Fibroblast of mammary gland (primary cell): ENCODE measurements at places on chromosomes 11 and 22.

- peak; percentile 80 for DNase-seq
Observed at GRCh38 chr11:72735495-72736027, 16.6 kb downstream of the ARAP1 start.

- no peak for DNase-seq
Observed at GRCh38 chr22:46408568-46409506, 73.3 kb downstream of the TRMU start.

DNA sequence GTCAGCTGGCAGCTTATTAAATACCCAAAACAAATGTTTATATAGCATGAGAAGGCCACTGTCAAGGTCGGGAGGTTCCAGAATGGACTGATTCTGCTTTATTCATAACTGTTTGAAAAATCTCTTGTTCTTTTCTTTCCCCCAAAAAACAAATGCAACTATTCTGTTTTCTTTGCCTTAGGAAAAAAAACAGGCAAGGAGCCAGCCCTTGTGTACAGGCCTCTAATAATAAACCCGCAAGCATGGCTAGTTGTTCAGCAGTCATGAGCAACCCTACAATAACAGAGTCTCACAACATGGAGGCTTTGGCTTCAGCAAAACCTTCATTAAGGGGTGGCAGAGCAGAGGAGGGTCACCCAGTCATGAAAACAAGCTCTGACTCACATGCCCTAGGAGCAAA lies 191.7 kb downstream of the KIRREL3 start:
- no peak for DNase-seq

GRCh38 chr11:71977743-71978418 lies 20.8 kb upstream of the IL18BP start:
- DNase-seq: peak; percentile 63

GRCh38 chr11:117061256-117061655 lies 37.0 kb downstream of the SIK3 start:
- no peak for DNase-seq

DNA sequence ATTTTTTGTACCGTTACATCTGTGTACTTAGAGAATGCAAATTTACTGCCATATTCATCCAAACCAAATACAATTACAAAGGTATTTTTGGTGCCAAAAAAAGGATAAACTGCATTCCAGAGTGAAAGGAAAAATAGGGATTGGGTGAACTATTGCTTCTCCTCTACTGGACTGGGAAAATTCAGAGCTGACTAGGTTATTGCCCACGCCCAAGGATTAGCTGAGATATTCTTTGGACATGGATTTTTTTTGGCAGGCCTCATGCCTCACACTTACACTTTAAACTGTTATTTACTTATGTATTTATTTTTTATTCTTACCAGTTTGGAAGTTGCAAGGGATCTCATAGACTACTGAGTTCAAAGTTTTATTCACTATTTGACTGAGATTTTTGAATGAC lies 76.3 kb upstream of the DDI1 start:
- DNase-seq: no peak

DNA sequence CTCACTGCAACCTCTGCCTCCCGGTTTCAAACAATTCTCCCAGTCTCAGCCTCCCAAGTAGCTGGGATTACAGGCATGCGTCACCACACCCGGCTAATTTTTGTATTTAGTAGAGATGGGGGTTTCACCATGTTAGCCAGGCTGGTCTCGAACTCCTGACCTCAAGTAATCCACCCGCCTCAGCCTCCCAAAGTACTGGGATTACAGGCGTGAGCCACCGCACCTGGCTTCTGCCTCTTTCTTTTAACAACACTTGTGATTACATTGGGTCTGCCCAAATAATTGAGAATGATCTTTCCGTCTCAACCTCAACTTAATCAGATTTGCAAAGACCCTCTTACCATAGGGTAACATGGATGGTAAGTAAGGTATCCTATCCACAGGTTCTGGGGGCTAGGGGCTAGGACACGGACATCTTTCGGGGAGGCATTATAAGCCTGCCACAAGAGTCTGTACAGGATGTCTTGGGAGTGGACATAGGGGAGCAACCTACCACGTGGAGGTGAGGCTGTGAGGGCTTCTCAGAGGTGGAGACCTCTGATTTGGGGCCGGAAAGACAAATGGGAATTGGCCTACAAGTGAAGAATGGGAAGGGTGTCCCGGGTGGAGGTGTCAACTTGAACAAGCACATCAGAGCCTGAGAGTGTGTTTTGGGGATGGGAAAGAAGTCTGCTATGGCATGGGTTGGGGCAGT lies 2.7 kb upstream of the CBX6 start:
- DNase-seq: no peak

DNA sequence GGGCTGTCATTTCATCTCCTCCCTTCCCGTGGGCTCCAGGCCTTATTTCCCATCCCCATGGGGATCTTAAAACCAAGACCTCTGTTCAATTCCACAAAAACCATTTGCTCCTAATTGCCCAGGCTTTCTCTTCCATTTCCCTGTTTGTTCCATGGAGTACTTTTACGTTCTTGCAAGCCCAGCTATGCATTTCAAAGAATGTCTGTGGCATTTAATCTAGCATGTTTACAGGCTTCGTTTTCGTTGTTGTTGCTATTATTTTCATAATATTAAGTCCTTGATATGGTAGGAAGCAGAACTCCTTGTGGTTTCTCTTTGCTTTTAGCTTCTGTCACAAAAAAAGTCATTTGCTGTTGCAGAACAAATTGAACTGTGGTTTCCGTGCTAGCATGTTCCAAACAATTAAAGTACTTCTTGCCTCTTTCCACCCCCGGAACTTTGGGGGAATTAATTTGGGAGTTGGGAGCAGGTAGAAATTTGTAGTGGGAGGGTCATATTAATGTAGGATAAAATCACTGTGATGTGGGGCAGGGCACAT lies 68.1 kb upstream of the SLC22A12 start:
- DNase-seq: no peak

DNA sequence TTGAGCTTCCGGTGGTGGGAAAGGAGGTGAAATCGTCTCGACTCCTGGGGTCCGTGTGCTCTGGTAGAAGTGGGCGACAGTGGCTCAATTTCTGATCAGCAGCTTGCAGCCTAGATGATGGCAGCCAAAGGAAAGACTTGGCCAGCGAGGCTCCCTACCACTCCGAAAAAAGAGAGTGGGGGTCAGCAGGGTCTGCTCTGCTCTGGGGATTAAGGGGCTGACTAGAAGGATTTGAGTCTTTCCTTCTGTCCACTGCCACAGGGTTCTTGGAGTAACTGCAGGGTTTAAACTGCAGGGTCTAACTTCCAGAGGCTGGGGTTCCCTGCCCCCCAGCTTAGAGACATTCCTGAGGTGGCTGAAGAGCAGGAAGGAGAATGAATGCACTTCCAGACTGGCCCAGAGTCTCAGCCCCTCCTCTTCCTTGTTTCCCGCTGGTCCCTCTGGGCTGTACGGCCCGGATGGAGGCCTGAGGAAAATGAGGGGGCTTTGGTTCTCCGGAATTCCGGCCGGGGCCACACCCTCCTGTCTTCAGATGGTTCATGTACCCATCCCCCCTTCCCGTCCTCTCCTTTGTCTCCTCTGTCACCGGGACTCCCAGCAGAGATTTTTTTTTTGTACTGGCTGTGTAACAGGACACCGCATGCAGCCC lies 907 bp downstream of the SERPINH1 start:
- peak; percentile 64 for DNase-seq

GRCh38 chr11:32931606-32932005 lies 39.0 kb downstream of the QSER1 start:
- DNase-seq: no peak

DNA sequence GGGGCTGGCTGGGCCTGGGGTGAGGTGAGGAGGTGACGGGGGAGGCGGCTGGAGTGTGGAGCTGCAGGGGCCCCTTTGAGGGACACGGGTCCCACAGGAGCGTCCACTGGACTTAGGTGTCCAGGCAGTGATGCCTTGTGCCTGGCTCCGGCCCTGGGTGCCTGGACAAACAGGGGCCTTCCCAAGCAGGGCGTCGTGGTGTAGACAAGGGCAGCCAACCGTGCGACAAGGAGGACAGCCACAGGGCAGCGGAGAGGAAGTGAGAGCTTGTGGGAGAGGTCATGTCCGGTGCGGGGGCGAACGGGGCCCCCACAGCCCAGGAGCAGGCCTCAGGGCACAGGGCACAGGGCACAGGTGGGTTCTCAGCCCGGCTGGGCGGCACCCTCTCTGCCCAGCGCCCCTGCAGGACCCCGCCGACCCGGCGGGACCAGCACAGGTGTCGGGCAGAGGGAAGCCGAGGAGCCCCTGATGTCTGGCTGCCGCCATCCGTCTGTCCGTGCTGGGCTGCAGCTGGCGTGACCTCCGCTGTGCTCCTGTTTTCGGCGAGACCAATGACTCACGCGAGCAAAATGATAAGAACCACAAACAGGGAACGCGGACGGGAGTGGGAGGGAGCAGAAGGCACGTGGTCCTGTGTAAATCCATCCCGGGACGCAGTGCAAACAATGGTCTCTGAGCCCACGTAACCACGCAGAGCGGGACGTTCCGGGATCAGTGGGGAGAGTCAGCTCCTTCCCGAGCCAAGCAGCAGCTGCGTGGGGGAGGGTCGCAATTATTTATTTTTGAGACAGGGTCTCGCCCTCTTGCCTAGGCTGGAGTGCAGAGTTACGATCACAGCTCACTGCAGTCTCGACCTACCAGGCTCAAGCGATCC lies 49.1 kb upstream of the A4GALT start:
- peak; percentile 87 for DNase-seq
